Muscle of arm (tissue), 14 donors: ENCODE measurements at places on chromosomes 13 and 19. TPM values are rescaled to one million over a fixed set of nuclear protein-coding genes. Genes with fewer than 3 reads are reported as not detected.

GRCh38 chr19:38317104-38317612, 1.4 kb upstream of the YIF1B start:
- no peak for DNase-seq

DNA sequence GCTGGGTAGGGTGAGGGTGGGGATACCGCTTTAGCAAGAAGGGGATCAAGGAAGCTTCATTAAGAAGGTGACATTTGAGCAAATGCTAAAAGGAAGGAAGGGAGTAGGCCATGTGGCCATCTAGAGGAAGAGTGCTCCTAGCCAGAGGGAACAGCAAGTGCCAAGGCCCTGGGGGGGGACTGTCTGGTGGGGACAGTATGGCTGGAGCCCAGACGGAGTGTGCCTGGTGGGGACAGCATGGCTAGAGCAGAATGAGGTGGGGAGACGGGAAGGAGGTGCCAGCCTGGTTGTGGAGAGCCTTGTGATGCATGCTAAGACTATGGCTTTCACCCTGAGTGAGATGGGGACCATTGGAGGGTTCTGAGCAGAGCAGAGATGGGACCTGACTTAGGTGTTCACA, 2.1 kb upstream of the TGFB1 start:
- no peak for DNase-seq

- peak; percentile 59 for DNase-seq
Measured at GRCh38 chr19:49114630-49115363, 627 bp downstream of the LIN7B start.

DNA sequence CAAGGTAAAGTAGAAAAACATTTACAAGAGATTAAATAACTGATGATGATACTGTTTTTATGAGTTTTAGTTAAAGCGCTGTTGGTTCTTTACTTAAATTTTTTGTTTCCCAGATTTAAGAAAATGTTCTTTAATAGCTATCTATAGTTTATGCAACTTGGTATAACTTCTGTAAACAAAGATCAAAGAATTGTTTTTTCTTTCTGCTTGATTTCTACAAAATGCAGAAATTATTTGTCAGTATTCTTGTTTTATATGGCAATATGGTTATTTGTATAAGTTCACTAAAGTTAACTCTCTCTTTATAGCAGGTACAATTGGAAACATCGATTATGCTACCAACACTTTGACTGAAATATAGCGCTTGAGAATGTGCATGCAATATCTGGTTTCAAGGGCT, 2465.1 kb upstream of the PCDH20 start:
- no peak for DNase-seq

- DNase-seq = no peak
Measured at GRCh38 chr13:27918041-27918917, 1.5 kb upstream of the PDX1 start.

Gene ZNF256
- polyA plus RNA-seq = 9.3 TPM

Gene SLC27A1
- polyA plus RNA-seq = 20.1 TPM

Gene VSTM1
- polyA plus RNA-seq = 0.37 TPM

Gene ZNF497
- 1.8 TPM for polyA plus RNA-seq

Gene KIR3DL2
- not detected for polyA plus RNA-seq

Gene SIGLECL1
- polyA plus RNA-seq = not detected

Gene LGALS7
- 0.54 TPM for polyA plus RNA-seq
